Ammon's horn (tissue), 1 donor: ENCODE measurements at places on chromosomes 6 and 20.

- no peak for DNase-seq
Observed at GRCh38 chr20:49483018-49483695, 689 bp upstream of the KCNB1 start.

DNA sequence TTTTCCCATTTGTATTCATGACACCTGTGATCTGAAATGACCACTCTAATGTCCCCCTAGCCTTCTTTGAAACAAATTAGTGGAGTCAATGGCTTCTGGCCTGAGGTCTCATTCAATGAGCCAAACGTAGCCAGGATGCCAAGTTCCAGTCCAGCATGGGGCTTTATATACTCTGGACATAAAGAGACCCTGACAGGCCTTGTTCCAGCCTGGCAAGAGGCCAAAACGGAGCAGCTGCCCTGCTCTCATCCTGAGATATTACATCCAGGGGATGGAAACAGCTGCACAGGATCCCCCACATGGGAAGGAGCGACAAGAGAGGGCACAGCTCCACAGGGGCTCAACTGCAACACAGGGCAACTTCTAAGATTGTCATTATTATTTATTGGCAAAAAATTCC, 437.8 kb downstream of the CDH26 start:
- DNase-seq = no peak

GRCh38 chr6:86407128-86407527, 530.2 kb upstream of the HTR1E start:
- DNase-seq = no peak

DNA sequence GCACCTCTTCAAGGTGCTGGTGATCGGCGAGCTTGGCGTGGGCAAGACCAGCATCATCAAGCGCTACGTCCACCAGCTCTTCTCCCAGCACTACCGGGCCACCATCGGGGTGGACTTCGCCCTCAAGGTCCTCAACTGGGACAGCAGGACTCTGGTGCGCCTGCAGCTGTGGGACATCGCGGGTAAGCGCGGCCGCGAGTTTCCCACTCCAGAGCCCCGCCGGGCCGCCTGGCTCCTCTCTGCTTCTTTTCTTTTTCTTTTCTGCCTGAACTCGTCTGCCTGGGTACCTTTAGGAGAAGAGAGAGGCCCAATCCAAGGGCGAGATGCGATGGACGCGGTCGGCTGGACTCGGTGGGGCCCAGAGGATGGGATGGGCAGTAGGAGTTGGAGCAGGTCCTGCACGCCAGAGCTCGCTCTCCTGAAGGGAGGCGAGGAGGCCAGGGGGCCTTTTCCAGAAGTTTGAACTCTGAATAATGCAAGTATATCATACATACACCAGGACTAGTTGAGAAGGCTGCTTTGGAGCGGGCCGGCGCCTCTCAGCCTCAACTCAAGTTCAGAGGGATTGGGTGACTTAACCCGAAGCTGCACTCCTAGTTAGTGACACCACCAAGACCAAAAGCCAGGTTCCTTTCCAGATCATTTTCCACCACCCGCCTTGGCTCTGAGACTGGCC, 445 bp downstream of the RAB32 start:
- DNase-seq = peak; percentile 46

- DNase-seq = no peak
Observed at GRCh38 chr6:20991910-20992309, 457.7 kb downstream of the CDKAL1 start.

DNA sequence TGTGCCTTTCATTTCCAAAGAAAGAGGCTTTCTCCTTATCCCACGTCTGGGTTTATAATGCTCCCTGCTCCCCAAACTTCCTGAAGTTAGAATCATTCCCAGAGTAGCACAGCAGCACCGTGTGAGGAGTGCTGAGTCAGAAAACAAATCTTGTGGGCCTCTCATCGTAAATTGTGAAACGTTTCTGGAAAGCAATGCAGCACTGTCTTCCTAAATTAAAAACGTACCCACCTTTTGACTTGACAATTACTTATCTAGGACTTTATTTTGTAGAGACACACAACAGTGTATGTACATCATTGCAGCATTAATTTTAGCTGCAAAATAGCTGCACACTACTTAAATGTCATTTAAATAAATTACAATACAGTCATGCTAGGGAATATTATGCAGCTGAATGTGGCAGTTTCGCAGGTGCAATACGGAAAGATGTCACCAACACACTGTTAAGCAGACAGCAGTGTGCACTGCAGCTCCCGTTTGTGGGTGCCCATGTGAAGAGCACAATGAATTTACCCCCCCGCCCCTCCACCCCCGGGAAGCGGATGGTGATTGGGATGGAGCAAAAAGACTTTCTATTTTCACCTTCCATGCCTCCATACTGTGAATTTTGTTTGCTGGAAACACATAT, 30.8 kb downstream of the RRBP1 start:
- no peak for DNase-seq

- DNase-seq = no peak
Observed at GRCh38 chr6:165487950-165488349, 175.1 kb downstream of the PDE10A start.

GRCh38 chr6:30787954-30788353, 43.6 kb upstream of the IER3 start:
- peak; percentile 32 for DNase-seq

- DNase-seq = no peak
Observed at GRCh38 chr6:3557336-3557735, 100.5 kb upstream of the SLC22A23 start.

DNA sequence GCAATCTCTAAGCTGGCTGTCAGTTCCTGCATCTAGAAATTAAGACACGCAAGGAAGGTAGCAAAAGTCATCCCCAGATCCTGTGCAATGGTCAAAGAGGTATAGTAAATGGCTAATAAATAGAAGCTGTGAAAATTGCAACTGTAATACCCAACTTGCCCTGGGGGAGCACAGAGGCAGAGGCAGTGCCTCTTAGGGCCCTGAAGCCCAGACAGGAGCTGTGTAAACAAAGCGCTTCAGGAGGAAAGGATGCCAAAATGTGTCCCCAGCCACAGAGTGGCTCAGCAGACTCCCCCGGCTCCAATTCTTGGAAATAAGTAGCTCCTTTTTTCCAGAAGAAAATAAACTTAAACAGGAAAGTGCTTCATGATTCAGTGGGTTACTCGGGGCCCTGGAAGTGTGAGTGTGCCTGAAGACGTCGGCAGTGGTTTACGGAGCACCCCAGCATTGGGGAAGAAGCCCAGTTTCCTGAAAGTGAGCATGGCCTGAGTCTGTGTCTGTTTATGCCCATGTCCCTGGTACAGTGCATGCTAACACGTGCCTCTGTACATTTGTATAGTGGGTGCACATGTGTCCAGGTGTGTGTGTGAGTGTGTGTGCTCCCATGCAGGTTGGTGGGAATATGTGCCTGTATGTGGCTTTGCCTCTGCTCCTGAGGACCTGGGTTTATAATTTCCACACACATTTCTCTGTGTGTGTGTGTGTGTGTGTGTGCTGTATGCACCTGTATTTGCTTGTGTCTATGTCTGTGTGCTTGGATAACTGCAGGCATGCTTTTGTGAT, 246.7 kb downstream of the MAFB start:
- no peak for DNase-seq

- peak; percentile 52 for DNase-seq
Observed at GRCh38 chr6:44304282-44305199, 8.6 kb downstream of the AARS2 start.

DNA sequence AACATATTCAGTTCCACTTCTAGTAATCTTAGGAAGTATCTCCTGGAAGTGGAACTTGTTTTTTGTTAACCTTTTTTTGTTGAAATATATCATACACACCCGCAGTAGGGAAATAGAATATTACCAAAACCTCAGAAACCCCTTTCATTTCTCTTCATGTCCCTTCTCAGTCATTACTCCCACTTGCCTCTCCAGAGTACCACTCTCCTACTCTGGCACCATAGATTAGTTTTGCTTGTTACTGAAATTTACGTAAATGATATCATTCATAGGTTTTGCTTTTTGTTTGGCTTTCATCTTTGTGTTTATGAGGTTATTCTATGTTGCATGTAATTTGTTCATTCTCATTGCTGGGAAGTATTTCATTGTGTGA, 52.8 kb downstream of the ZFAND3 start:
- no peak for DNase-seq

DNA sequence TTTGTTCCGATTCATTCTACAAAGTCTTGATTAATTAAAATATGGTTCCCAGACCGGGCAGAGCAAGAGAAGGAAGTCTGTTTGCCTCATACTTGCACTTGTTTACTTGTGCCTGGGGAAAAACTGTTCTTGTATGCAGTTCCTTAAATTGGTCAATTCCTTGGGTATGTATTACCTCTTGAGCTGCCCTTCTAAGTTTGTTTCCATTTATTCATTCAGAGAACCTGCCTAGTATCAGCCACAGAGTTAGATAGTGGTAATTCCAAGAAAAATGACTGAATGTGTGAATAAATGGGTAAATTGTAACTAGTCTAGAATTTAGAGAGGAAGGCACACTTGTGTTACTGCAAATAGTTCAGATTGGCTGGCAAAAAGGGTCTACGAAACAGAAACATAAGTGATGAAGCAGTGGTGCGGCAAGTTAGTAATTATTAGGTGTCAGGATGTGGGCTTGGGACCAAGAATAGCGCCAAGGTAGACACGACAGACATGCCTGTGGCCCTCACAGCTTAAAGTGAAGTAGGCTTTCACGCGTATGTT, 525 bp upstream of the MAK start:
- no peak for DNase-seq

DNA sequence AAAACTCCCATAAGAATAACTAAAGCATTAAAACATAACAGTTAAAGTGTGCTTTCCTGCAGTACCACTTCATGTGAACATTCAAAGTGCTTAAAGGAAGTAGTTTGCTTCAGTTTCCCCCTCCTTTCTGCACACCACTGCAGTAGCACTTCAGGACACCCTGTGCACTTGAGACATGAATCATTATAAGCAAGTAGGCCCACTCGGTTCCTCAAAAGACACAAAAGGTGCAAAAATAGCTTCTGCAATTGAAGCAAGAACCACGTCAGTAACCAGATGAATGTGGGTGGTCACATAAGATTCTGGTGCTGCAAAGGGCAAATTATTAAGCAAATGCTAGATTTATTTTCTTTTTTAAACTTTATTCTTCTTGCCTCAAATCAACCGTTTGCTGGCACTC, 160.6 kb downstream of the HIVEP2 start:
- peak; percentile 60 for DNase-seq

GRCh38 chr6:42974919-42975505, 4.0 kb downstream of the PEX6 start:
- no peak for DNase-seq

GRCh38 chr20:3927486-3928291, 38.5 kb downstream of the PANK2 start:
- DNase-seq = no peak

DNA sequence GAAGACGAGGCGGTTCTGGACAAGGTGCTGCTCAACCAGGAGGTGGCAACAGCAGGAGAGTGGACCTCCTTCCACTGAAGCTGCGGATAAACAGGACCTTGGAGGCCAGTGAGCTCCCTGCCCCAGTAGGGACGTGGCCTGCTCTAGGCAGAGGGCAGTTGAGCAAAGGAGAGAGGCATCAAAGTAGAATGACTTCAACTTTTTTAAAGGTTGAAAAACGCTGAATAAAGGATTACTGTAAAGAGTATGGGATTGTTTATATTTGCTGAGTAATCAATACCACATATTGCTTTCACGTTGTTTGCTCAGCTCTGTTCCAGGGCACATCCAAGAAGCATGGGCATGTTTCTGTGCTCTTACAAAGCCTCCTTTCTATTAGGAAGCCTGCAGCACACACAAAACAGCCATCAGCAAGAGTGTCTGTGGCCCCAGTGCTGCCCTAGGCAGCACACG, 48.1 kb downstream of the ERMARD start:
- peak; percentile 54 for DNase-seq

- no peak for DNase-seq
Observed at GRCh38 chr6:139262519-139263300, 29.1 kb downstream of the TXLNB start.

- no peak for DNase-seq
Observed at GRCh38 chr6:36684447-36684812, 5.9 kb downstream of the CDKN1A start.

GRCh38 chr6:4299476-4299875, 164.1 kb upstream of the ECI2 start:
- DNase-seq = no peak

DNA sequence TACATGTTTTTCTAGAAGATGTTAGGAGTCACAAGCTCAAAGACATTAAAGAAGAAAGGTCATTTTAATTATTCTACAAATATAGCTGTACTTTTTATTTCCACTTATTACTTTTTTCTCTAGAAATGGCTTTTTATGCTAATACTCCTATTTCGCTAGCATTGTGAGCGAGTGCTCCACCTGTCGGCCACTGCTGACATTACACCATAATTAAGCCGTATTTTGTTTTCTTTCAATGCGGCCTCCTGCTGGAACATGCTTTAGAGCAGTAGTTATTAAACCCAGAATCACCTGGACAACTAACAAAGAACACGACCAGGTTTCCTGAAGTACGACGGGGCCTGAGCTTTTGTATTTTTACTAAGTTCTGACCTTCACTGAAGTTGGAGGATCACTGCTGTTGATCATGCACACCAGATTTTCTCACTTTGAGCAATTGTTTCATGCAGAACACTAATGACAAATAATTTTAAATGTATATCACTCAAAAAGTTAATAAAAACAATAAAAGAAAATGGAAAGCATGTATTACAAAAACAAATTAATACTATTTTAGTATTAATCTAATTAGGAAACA, 74.1 kb upstream of the PAK5 start:
- peak; percentile 74 for DNase-seq

DNA sequence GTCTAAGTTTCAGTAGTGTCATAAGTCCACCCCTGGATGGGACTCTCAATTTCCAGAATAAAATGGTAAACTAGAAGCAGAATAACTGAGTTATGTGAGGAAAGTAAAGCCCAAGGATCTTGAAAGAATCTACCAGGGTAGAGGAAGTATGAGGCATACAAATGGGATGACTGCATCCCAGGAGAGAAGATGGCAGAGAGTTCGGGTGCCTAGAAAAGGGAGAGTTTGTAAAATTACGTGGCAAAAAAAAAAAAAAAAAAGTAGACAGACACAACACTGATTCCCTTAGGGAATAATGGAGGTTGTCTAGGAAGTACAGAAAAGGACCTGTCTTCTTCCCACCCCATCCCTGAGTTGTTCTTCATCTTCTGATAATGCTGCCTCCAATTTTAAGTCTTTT, 3.4 kb downstream of the GABBR1 start:
- no peak for DNase-seq

GRCh38 chr20:38973645-38974044, 11.5 kb downstream of the DHX35 start:
- DNase-seq = peak; percentile 36

- DNase-seq = no peak
Observed at GRCh38 chr6:105495515-105495914, 92.6 kb upstream of the PREP start.
